ENCODE measurements at places on chromosomes 2 and 18. TPM values are rescaled to one million over a fixed set of nuclear protein-coding genes. Genes with fewer than 3 reads are reported as not detected.

- no peak overlapping the region for H3K4me3 ChIP-seq
- no peak overlapping the region for H3K27ac ChIP-seq
- no peaks in the 10 kb centered on the region for H3K36me3 ChIP-seq
Observed at GRCh38 chr18:42305869-42306593, 351.0 kb downstream of the PIK3C3 start.

Gene PLEKHB2
- total RNA-seq = 58.5 TPM

DNA sequence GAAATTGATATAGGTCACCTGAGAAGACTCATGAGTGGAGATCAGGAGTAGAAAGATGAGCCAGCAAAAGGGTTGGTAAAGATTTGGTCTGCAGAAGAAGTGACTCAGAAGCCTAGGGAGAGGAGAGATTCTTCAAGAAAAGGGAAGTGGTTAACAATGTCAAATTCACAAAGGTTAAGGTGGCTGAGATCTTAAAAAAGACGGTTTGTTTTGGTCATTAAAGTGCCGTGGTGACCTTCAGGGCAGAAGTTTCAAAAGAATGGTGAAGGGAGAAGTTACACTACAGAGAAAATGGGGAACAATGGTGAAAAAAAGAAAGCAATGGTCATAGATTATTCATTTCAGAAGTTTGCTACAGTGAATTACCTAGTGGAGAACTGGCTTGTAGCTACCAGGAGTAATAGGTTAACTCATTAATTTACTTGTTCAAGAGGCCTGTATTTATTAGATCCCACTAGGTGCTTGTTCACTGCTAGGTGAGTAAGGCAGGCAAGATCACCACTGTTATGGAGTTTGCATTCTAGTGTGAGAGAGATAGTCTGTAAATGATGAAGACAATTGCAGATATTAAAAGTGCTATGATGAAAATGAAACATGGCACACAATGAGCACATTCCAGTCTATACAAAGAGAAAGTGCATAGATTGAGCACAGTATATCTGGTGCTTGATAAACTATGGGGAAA is 43.0 kb downstream of the FBXO48 start:
- H3K27ac ChIP-seq = no peak overlapping the region
- no peaks in the 10 kb centered on the region for H3K27me3 ChIP-seq
- no peak overlapping the region for H3K4me3 ChIP-seq
- peaks cover 42% of the 10 kb centered on the region for H3K4me1 ChIP-seq
- peaks cover 10% of the 10 kb centered on the region for H3K36me3 ChIP-seq

GRCh38 chr18:12086249-12086648 is 7.4 kb upstream of the ANKRD62 start:
- no peaks in the 10 kb centered on the region for H3K4me1 ChIP-seq
- peaks cover 17% of the 10 kb centered on the region for H3K27me3 ChIP-seq
- DNase-seq = peak; percentile 33
- H3K27ac ChIP-seq = no peak overlapping the region

- no peak for DNase-seq
- H3K4me1 ChIP-seq = no peaks in the 10 kb centered on the region
- H3K4me3 ChIP-seq = no peak overlapping the region
- H3K36me3 ChIP-seq = no peaks in the 10 kb centered on the region
- no peaks in the 10 kb centered on the region for H3K27me3 ChIP-seq
Observed at GRCh38 chr2:6186332-6187151, 494.4 kb downstream of the SOX11 start.

Gene UGT1A5
- not detected for total RNA-seq

GRCh38 chr2:143603035-143603655 is 473.9 kb downstream of the ARHGAP15 start:
- no peak for DNase-seq
- H3K36me3 ChIP-seq = peaks cover 15% of the 10 kb centered on the region
- no peak overlapping the region for H3K27ac ChIP-seq

- no peaks in the 10 kb centered on the region for H3K4me1 ChIP-seq
- no peak overlapping the region for H3K4me3 ChIP-seq
- no peaks in the 10 kb centered on the region for H3K27me3 ChIP-seq
Observed at GRCh38 chr2:120992791-120993555, 257.3 kb downstream of the GLI2 start.

DNA sequence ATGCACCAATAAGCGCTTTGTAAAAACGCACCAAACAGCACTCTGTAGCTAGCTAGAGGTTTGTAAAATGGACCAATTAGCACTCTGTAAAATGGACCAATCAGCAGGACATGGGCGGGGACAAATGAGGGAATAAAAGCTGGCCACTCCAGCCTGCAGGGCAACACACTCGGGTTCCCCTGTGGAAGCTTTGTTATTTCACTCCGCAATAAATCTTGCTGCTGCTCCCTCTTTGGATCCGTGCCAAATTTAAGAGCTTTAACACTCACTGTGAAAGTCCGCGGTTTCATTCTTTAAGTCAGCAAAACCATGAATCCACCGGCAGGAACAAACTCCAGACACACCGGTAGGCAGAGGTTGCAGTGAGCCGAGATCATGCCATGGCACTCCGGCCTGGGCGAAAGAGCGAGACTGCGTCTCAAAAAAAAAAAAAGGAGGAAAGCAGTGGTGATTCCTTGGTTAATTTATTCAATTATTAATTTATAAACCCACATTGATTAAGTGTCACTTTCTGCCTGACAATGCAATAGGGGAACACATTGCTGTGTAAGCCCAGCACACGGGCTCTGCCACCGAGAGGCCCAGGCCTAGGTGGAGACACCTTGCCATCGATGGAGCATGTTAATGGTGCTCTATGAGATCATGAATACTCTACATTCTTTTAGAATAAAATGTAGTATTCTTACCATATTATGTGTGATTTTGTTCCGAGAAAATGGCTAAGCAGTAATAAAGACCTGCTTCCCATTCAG is 687.6 kb upstream of the HS6ST1 start:
- no peak overlapping the region for H3K4me3 ChIP-seq
- no peaks in the 10 kb centered on the region for H3K4me1 ChIP-seq
- H3K27me3 ChIP-seq = no peaks in the 10 kb centered on the region
- H3K36me3 ChIP-seq = no peaks in the 10 kb centered on the region
- no peak for DNase-seq

DNA sequence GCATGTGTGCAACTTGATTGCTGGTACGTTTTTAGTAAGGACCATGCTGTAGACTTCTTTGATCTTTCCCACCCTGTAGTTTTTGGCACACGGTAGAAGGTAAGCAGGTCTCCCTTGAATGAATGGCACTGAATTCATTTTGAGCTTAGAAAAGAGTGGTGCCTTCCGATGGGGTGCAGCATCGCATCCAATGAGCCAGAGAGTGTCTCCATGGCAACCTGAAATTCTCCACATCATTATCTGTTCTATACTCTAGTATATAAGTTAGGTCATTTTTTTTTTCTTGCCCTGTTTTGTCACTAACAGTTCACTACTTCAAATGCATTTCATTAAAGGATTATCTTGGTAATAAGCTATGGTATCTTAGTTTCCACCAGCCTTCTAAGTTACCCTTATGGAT is 81.2 kb upstream of the REV1 start:
- no peaks in the 10 kb centered on the region for H3K4me1 ChIP-seq
- H3K4me3 ChIP-seq = no peak overlapping the region
- no peak for DNase-seq
- no peaks in the 10 kb centered on the region for H3K36me3 ChIP-seq
- peaks cover 6% of the 10 kb centered on the region for H3K27me3 ChIP-seq

DNA sequence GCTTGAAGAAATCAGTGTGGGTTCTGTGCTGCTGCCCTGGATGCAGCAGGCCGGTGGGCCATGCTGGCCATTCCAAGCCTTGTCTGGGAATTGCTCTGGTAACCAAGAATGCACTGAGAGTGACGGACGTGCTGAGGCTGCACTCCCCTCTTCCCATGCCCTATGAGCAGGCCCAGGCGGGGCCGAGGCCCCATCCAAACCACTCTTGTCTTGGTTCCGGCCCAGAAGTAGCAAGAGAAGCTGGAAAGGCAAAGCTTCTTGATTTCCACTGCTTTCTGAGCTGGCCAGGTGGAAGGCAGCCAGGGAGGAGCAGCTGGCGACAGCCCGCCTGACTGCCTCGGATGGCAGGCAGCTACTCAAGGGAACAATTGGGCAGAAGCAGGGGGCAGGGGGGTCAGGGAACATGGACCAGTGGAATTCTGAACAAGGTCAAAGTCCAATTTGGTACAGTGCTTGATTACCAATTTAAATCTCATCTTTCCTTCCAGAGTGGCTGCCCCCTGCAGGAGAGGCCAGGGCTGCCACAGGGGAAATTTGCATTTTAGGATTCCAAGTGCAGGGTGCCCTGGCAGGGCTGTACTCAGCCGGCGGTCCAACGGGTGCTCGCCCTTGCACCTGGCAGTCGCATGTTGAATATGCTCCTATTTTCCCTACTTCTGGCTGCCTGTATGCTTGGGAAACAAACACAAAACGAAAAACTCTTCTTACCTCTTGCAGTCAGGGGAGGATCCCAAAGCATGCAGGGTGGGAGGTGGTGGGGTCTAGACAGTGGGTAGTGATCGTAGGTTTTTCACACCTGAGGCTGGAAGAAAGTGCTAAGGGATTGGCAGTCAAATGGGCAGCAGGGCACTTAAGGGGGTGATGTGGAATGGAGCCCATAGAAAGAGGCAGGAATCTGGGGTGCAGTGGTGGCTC is 67.3 kb downstream of the LIPG start:
- H3K4me1 ChIP-seq = no peaks in the 10 kb centered on the region
- H3K4me3 ChIP-seq = no peak overlapping the region
- H3K27me3 ChIP-seq = peaks cover 7% of the 10 kb centered on the region

GRCh38 chr2:71460595-71461303 is 7.4 kb downstream of the DYSF start:
- DNase-seq = no peak
- H3K4me3 ChIP-seq = no peak overlapping the region
- no peak overlapping the region for H3K27ac ChIP-seq
- H3K4me1 ChIP-seq = peaks cover 7% of the 10 kb centered on the region

GRCh38 chr2:192593561-192593960 is 398.8 kb upstream of the TMEFF2 start:
- no peak overlapping the region for H3K27ac ChIP-seq
- no peak for DNase-seq
- no peaks in the 10 kb centered on the region for H3K27me3 ChIP-seq
- no peak overlapping the region for H3K4me3 ChIP-seq
- no peaks in the 10 kb centered on the region for H3K36me3 ChIP-seq

DNA sequence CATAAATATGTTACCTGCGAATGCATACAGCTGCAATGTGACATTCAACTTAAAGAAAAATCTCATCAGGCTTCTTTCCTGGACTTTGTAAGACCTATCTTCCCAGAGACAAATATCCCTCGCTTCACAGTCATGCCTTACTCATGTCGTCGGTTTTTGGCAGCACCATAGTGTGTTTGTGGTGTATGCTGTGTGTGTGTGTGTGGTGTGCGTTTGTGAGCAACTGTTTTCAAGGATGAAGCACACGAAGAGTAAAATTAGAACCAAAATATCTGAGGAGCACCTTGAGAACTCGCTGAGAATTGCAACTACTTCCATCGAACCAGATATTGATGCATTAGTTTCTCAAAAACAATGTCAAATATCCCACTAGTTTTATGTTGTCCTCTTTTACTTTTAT is 56.9 kb downstream of the ASB1 start:
- H3K27me3 ChIP-seq = no peaks in the 10 kb centered on the region
- H3K27ac ChIP-seq = no peak overlapping the region
- peaks cover 2% of the 10 kb centered on the region for H3K36me3 ChIP-seq
